ENCODE measurements at places on chromosomes 12 and 14.
A peak's percentile ranks its signal among the peaks of the same experiment; 100 is the strongest.

- no peak for DNase-seq
Observed at GRCh38 chr12:85985996-85986395, 111.9 kb downstream of the NTS start.

DNA sequence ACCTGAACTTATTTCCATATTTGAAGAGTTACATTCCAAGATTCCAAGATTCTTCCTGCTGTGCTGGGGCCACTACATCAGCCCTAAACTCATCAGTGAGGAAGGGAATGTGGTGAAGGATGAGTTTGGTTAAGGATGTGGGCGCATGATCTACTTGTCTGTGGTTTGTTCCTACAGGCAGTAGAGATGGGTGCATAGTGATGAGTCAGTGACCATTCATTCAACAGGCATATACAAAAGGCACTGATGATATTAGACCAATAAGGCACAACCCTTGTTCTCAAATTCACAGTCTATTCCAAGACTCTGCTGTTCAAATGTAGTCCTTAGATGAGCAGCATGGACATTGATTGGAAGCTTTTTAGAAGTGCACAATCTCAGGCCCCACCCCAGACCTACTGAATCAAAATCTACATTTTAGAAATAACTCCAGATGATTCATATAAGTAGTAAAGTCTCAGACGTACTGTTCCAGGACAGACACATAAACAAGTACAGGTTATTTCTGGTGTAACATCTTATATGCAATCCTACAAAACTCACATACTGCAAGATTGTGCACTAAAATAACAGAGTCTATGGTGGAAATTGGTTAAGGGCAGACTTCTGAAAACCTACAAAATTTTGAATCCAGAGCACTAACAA, 47.7 kb upstream of the MAP3K9 start:
- no peak for DNase-seq

GRCh38 chr12:80059875-80060274, 39.5 kb upstream of the OTOGL start:
- DNase-seq = no peak

DNA sequence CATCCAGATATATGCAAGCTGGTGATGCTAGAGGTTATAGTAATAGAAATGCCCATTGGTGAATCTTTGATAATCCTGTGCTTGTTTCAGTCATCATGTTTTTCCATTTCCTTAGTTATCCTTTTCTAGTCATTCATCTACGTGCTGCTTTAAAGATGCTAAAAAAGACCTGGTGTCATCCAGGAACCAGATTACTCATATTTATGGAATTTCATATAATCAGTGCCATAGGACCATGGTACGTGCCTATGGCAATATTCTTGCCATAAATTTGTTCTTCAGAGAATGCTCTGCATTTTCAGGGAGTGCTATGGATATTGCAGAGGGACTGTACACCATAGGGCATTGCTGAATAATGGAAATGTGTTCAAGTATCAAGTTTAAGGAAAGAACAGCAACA, 267.3 kb downstream of the AKAP6 start:
- DNase-seq = no peak

DNA sequence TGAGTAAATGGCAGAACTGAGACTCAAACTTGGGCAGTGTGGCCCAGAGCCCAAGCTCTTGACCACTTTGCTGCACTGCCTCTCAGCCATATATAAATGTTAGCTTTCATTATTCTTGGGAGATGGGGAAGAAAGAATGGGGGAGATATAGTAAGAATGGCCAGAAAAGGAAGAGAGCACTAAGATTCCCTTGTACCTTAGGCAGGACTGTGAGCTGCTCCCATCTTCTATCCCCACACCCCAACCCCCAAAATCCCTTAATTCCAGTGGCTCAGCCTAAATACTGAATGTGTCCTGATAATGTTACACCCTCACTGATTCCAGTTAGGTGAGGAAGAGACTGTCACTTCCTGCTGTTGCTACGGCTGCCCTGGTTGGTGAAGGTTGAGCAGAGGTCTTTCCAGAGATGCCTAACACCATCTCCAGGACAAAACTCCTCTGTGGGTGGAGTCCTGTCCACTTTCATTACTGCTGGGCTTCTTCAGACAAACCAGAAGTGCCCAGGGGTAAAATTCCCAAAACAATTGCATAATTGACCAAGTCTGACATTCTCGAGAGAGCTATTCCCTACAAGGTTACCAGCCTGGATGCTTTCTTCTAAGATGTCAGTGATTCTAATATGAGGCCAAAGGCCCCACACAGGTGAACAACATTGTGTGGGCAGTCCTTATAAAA, 51.8 kb downstream of the GNG2 start:
- DNase-seq = no peak

- no peak for DNase-seq
Observed at GRCh38 chr12:131900397-131900796, 6.0 kb downstream of the ULK1 start.

GRCh38 chr12:94322346-94322745, 137.3 kb downstream of the CEP83 start:
- DNase-seq = no peak

- DNase-seq = no peak
Observed at GRCh38 chr12:49160399-49160798, 28.5 kb downstream of the TUBA1A start.

DNA sequence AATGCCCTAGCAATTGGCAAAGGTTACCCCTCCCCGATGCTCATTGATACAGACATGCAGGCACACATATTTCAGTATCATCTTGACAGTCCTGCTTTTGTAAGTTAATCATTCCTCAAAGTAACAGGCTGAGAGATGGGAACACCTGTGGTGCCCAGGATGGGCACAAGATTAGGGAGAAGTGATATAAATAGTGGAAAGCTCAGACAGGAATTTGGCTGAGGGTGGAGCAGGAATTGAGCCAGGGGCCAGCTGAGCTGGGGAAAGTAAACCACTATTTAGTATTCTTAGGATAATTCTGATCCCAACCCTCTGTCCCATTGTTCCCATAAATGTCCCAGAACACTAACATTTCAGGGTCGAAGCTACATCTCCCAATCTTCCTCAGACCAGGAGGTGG, 38.3 kb downstream of the DAO start:
- no peak for DNase-seq

- DNase-seq = no peak
Observed at GRCh38 chr14:20429801-20430669, 5.9 kb downstream of the KLHL33 start.

GRCh38 chr14:100230361-100230760, 8.6 kb upstream of the YY1 start:
- DNase-seq = no peak

- peak; percentile 76 for DNase-seq
Observed at GRCh38 chr12:119989361-119989730, 310 bp downstream of the BICDL1 start.

- no peak for DNase-seq
Observed at GRCh38 chr12:4933411-4933810, 23.7 kb downstream of the KCNA1 start.

- DNase-seq = no peak
Observed at GRCh38 chr14:95902273-95902826, 25.7 kb downstream of the TUNAR start.

DNA sequence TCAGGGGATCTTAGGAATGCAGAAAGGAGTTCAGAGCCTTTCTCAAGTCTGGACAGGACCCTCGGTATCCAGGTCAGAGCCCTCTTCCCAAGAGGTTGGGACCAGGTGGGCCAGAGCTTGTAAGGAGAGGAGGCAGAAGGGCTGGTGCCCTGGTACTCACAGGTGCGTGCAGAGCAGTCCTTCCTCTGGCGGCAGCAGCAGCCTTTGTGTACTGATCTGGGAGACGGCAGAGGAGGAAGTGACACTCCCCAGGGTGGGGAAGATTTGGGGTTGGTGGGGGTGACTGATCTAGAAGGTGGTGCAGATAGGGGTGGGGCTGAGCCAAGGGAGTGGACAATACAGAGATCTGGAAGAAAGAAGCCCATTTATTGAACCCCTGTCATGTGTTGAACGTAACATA, at the start of gene ITGB7:
TSS of gene ITGB7 (minus strand) at position 210 of the 400 bp plus-strand sequence. CDS start 6,808 bp downstream, outside the sequence.
- no peak for DNase-seq

- no peak for DNase-seq
Observed at GRCh38 chr12:28800129-28800528, 348.9 kb upstream of the FAR2 start.

- no peak for DNase-seq
Observed at GRCh38 chr14:59925797-59926196, 5.9 kb downstream of the LRRC9 start.

- DNase-seq = no peak
Observed at GRCh38 chr12:58202933-58203718, 261.8 kb downstream of the ATP23 start.

- no peak for DNase-seq
Observed at GRCh38 chr12:71610031-71610795, 53.4 kb downstream of the ZFC3H1 start.

GRCh38 chr12:57775563-57776246, 3.3 kb downstream of the EEF1AKMT3 start:
- DNase-seq = no peak

DNA sequence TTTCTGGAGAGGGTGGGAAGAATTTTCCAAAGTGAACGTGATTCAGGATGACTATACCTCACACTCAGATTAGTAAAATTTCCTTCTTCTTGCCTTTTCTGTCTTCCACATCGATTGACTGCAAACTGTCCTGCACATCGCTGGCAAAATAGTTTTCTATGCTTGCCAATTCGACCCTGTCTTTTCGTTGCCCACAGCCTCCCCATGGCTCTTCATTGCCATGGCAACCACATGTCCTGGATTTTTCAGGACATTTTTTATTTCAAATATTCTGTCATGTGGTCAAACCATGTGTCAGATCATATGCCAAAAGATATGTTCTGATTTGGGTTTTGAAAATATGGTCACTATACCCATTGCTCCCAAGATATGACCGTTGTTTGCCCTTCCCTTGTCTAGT, 46.9 kb upstream of the OTX2 start:
- no peak for DNase-seq

- peak; percentile 92 for DNase-seq
Observed at GRCh38 chr12:56189099-56189917, at the start of gene SMARCC2. Gene SMARCC2, minus strand, starts transcription at chr12:56189483. Its CDS starts 22 bp downstream, at chr12:56189461.

- DNase-seq = no peak
Observed at GRCh38 chr12:131003716-131004045, 50.0 kb downstream of the ADGRD1 start.

DNA sequence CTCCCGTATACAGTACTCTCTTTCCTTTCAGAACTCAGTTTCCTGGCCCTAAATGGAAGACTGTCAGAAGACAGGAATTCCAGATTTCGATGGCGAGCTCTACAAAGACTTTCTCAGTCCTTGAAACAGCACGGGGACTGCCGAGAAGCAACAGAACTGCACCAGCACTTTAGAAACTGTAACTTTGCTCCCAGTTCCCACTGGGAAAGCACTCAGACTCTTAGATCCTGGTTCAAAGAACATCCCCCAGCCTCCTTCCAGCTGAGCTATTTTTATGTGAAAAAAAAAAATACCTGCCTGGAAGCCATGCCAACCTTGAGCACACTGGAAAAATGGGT, 1.8 kb downstream of the PXN start:
- DNase-seq = no peak

- DNase-seq = no peak
Observed at GRCh38 chr14:64704743-64705380, 638 bp downstream of the PLEKHG3 start.

GRCh38 chr12:84495711-84496110, 416.9 kb downstream of the SLC6A15 start:
- DNase-seq = no peak

DNA sequence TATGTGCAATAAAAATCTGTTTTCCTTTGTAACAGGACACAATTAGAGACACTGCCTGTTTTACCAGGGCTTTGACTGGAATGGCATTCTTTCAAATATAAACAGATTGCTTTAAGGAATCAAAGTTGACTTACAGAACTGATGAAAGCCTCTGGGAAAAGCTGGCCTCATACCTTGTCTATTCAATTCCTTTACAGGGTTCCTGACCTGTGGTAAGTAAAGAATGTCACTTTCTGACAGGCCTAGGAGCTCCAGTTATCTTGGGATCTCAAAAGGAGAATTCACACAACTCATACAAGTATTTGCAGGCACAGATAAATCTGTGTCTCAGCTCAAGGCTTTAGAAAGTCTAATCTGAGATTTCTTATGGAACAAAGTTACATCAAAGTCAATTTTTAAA, 88.4 kb downstream of the BCAT1 start:
- DNase-seq = no peak

GRCh38 chr12:12813120-12814101, at the start of gene DDX47:
Gene DDX47, plus strand, starts transcription at chr12:12813346. Its CDS starts 22 bp downstream, at chr12:12813368.
- DNase-seq = peak; percentile 75

DNA sequence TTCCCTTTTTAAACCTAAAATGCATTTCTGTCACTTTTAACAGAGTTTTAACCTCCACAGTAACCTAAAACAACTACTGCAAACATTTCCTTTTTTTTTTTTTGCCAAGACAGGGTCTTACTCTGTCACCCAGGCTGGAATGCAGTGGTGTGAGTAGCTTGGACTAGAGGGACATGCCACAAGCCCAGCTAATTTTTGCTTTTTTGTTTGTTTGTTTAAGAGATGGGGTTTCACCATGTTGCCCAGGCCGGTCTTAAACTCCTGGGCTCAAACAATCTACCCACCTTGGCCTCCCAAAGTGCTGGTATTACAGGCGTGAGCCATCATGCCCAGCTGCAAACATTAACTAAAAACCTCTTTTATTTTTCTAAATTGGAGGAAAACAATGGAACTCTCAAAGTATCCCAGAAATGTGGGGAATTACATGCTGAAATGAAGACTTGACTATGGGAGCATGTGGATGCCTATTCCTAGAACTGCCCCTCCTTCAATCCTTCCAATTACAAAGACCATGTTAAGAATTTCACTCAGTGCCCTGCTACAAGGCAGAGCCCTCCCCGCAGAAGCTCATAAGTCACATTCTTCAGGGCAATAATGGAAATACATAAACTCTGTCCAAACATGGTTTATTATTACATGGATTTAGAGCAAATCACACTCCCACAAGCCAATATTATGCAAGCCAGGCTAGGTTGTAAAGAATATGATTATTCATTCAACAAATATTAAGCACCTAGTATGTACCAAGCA, 66.9 kb downstream of the C12orf56 start:
- no peak for DNase-seq

DNA sequence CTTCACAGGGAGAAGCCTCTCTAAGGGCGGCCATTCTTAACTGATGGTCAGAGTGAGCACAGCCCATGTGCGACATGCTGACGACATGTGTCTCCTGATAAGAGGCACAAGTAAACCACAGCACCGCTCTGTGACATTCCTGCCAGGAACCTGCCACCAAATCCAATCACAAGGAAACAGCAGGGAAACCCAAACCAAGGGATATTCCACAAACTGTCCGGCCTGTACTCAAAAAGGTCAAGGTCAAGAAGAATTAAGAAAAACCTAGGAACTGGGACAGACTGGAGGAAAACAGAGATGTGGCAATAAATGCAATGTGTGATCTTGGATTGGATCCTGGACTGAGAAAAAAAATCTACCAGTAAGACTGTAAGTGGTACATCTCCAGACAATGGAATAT, 91.9 kb downstream of the SYNE3 start:
- DNase-seq = no peak
